NCI-H187 treated with DMSO at 0.1 percent for 48 hours (cell line): ENCODE measurements at places on chromosomes 1 and 21.

- DNase-seq = no peak
Measured at GRCh38 chr1:200873671-200874397, 1.1 kb downstream of the GPR25 start.

DNA sequence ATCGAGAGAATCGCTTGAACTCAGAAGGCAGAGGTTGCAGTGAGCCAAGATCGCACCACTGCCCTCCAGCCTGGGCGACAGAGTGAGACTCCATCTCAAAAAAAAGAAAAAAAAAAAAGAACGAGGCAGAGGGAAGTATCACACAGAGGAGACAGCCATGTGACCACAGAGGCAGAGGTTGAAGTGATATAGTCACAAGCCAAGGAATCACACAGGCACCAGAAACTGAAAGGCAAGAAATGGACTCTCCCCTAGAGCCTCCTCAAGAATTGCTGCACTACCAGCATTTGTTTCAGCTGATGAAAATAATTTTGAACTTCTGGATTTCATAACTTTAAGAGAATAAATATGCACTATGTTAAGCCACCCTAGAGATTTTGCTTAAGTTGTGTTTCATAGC is 459.6 kb downstream of the PTPRC start:
- no peak for DNase-seq

DNA sequence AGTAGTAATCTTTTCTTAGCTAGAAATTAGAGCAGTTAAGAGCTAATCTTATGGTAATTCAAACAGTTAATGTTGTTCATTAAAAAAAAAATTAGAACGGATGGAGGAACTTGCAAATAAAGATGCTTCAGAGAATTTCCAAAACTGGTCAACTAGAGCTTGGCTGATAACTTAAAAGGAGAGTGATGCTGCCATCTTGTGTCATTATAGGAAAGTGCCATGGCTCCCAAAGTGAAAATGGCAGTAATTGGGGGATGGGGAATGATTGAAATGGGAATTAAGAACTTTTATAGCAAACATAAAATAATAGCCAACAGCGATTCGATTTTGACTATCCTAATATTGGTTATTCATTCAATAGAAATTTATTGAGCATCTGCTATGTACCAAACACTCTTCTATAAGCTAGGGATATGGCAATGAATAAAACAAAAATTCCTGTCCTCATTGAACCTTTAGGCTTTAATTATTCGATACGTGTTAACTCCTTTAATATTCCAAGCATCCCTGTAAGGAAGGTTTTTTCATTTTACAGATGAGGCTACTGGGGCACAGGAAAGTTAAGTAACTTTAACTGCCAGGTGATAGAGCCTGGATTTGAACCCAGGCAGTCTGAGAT is 5.7 kb upstream of the PLPP3 start:
- DNase-seq = no peak

DNA sequence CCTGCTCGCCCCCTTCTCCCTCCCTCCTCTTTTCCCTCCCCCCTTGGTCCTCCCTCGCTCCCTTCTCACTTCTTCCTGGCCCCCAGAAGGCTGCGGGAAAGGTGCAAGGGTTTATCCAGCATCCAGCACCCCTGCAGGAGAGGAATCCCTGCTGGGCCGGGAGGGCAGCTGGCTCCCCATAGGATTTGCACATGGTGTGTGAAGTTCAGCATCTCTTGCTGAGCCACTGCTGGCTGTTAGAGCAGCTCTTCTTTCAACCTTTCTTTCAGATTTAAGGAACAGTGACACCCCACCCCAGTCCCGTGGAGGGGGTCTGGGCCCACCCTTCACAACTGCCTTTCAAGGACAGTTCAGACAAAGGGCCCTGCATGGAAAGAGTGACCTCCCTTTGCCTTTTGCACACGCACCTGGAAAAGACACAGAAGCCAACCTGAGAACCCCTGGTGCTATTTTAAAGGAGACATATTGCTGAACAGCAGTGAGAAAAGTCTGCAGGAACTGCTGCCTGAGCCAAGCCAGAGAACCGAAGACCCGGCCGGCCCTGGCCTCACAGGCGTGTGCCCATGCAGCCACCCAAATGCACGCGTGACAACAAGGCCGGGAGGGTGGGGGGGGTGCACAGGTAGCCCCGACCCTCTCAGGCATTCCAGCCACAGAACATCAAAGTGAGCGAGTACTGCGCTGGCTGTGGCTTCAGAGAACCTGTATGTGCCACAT is 66.6 kb downstream of the SLC37A1 start:
- no peak for DNase-seq

DNA sequence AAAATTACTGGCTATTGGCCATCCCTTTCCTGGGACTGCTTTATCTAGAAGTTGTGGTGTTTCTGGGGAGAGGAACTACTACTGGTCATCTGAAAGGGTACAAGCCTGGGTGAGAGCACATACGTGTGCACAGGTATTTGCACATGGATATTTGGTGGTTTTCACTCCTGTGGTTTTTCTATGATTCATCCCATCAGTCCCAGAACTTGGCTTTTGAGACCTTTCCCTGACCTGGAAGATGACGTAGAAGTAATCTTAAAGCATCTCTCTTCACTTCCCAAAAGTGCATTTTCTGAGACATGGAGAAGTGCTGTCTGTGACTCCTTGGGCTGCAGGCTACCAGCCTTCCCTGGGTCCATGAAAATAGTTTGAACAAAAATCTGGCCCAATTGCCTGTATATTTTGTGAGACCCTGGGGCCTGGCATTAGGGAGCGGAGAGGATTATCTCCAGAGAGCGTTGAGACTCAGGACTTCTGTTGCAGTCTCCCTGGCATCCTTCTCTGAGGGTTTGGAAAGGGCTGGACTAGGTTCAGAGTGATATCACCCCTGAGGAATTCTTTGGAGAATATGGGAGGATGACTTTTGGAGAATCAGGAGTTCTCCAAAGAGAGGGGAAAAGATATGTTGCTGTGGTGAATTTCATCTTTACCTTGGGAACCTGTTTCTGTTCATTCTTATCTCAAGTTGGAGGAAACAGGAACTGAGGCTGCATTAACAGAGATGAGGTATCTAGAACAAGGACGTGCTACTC is 130.8 kb downstream of the NOS1AP start:
- DNase-seq = no peak

- no peak for DNase-seq
Measured at GRCh38 chr1:207981976-207982375, 71.1 kb upstream of the CD34 start.

DNA sequence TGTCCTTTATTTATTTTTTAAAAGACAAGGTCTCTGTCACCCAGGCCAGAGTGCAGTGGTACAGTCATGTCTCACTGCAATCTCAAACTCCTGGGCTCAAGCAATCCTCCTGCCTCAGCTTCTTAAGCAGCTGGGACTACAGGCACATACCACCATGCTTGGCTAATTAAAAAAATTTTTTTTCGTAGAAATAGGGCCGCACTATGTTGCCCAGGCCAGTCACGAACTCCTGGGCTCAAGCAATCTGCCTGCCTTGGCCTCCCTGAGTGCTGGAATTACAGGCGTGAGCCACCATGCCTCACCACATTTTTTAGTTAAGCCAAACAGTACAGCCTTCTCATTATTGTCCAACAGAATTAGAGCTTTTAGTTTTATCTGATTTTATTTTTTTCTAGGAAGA is 7.4 kb upstream of the ADAR start:
- no peak for DNase-seq

GRCh38 chr1:148263906-148264255 is 111.8 kb upstream of the NBPF11 start:
- DNase-seq = no peak

GRCh38 chr1:156248323-156248683 is 447 bp upstream of the PAQR6 start:
- no peak for DNase-seq

DNA sequence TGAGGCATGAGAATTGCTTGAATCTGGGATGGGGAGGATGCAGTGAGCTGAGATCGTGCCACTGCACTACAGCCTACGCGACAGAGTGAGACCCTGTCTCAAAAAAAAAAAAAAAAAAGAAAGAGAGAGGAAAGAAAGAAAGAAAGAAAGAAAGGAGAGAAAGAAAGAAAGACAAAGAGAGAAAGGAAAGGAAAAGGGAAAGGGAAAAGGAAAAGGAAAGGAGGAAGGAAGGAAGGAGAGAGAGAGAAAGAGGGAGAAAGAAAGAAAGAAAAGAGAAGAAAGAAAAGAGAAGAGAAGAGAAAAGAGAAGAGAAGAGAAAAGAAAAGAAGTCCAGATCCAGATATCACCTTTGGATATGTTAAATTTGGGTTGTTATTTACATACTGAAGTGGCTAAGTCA is 106.0 kb downstream of the DPYD start:
- DNase-seq = no peak

DNA sequence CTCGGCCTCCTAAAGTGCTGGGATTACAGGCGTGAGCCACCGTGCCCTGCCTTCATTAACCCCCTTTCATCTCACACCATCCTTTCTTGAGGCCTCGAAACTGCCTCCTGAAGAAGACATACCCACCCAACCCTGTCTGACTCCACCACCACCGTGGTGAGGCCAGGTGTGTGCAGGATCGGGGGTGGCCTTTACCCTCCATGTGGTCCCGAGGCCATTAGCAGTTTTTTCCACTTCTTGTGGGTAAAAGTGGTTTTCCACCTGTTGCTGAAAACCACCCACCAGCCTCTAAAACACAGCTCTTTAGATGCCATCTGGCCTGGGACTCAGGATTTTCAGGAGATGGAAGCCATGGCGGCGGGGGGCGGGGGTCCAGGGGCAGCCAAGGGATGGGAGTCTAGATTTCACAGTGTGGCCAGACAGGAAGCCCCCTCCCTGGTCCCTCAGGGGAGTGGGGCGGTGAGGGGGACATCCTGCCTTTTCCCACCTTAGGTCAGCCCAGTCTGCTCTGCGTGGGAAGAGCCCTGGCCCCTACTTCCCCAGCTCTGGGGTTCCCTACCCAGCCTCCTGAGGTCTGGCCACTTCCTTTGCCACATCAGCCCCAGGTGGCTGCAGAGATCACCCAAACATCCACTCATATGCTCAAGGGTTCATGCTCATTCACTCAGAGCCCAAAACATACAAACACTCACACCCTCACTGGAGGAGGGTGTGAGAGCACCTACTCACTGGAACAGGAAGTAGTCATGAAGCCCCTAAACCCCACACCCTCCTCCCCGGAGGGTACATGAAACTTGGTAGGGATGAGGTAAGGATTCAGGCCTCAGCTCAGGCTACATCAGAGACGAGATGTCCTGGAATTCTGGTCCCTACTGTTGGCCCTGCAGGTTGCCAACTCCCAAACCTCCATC is 2.3 kb downstream of the FGR start:
- no peak for DNase-seq

- no peak for DNase-seq
Measured at GRCh38 chr21:29470397-29470796, 171.7 kb downstream of the BACH1 start.

DNA sequence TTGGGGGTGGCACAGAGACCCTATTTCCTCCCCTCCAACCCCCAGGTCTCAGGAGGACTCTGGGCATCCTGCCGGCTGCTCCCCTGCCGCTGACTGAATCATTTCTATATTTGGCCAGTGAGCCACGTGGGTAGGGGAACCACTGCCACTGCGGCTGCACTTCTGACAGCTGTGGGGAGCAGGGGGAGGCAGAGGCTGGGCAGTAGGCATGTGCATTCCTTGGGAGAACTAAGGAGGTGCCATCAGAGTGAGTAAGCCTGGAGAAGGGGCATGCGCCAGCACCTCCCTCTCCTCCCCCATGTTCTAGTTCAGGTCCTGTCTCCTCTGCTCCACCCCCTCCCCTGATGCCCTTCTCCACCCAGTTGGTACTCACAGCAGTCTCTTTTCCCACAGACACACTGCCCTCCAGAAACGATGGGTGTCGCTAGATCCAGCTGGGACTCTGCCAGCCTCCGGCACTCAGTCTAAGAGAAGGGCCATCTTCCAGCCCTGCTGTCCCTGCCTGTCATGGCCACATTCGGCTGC is 12.0 kb downstream of the PPFIA4 start:
- no peak for DNase-seq

- no peak for DNase-seq
Measured at GRCh38 chr21:45864436-45864835, 117.1 kb upstream of the COL6A1 start.

- DNase-seq = no peak
Measured at GRCh38 chr1:3246251-3246650, 177.2 kb downstream of the PRDM16 start.

GRCh38 chr1:216457356-216457755 is 34.1 kb upstream of the USH2A start:
- no peak for DNase-seq
